Trophoblast cell (in vitro differentiated cells and primary cell): ENCODE measurements at places on chromosomes 3 and 15.

DNA sequence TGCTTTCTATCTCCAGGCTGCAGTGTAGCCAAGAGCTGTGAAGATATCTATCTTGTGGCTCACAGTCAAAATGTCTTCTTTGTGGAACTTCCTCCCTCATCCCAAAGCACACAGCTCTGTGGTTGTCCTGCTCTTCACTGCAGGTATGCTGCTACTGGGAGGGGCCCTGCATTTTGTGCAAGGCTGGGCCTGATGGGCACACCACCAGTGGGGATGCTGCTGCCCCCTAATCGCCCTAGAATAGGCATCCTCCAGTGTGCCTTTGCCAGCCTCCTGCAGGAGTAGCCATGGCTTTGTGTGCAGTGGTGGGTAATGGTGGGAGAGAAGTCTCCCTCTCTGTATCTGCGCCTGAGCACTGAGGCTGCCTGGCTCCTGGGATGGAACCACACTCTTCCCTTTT lies 297.3 kb downstream of the DOCK3 start:
- DNase-seq: no peak

GRCh38 chr3:80116281-80116680 lies 348.5 kb upstream of the ROBO1 start:
- DNase-seq: no peak

DNA sequence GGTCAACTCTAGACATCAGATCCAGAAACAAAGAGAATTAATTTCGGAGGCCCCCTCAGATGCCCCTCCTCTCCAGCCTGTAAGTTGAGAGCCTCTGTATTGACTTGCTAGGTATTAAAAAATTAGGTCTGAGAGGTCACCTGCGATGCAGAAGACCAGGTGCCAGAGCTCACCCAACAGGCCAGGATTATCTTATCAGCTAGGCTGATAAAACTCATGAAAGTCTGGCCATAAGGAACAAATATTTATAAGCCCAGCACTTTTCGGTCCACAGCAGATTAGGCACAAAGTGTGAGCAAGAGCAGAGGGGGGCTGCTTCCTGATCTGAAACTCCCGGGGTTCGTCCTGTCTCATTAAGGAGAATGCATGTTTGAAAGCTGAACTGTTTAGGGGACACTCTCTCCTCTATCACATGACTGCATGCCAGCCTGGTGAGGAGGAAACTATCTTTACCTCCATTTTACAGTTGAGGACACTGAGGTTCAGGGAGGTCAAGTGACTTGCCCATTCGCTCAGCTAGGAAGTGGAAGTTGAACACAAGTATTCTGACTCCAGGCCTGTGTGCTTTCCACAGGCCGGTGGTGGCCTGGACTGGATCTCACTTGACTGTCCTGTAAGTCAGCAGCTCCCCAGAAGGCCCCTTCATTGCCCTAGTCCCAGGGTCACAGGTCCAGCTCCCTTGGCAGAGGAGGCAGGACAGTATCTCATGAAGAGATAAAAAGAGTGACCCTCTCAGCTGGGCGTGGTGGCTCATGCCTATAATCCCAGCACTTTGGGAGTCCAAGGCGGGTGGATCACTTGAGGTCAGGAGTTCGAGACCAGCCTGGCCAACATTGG lies 39.6 kb upstream of the MAGEF1 start:
- DNase-seq: no peak

- no peak for DNase-seq
Observed at GRCh38 chr3:142633073-142633472, 36.9 kb downstream of the PLS1 start.

DNA sequence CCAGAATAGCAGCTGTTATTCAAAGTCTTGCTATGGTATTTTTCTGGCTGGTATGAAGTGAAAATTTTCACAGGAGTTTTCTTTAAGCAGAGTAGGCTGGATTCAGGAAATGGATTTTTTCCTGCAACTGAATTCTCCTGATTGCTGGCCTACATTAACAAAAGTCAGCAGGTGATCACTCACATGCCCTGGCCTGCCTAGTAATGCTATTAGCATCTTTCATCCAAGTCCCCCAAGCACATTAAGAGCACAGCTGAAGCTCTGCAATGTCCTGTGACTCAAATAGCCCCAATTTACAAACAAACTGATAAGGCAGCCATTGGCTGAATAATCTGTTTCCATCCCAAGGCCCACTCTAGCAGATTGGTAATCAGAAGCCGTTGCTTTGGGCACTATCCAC lies 688.3 kb upstream of the LMCD1 start:
- no peak for DNase-seq

- no peak for DNase-seq
Observed at GRCh38 chr15:45678459-45679178, 43.8 kb downstream of the SQOR start.

DNA sequence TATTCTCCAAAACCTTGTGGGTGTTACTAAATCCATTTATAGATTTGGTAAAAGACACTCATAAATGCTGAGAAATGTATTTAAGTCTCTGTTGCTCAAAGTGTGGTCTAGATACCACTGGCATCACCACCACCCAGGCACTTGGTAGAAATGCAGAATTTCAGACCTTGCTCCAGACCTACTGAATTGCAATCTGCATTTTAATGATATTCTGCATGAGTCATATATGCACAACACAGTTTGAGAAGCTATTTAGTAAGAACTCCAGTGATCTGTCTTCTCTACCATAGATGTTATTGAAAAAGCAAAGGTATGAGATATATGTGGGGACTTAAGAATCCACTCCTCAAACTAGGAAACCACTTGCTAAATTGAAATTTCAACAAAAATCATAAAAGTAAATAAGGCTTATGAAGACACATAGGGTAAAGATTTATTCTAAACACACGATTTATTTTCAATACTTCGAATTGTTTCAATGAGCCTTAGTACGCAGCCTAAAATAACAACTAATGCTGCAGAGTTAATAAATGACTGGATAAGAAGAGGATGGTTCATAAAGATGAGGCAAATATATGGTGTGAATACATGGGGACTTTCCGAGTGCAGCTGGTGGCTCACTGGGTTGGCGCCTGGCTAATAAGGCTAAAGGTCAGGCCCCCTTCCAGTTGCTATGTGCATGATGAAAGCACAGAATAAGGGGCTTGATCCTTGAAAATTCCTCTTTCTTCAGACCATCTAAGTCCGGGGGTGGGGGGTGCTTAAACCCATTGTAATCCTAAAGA lies 813.3 kb downstream of the NR2F2 start:
- DNase-seq: no peak

DNA sequence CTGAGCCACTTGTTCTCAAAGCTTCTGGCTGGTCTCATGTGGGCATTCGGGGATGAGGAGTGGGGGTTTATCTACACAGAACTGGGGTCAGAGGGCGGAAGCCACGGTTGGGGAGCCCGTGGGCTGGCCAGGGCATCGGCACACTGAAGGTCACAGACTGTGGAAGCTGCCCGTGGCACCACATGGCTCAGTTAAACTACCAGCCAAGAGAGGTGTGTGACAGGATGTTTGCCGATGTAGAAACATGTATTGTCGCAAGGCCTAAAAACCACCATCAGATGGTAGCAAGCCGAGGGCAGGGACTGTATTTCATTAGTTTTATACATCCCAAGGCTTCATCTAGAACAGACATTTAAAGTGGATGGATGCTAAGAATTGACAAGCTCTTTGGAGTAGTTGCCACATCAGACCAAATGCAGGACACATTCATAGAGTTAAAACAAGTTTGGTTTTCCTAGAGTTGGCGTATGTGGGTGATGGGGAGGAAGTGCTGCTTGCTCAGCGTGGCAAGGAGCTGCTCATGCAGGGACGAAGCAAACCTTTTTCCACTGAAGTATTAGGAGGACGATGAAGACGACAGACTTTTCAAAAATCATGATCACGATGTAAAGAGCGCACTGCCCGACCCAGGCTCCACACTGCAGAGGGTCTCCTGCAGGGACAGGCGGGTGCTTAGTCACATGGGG lies 9.6 kb upstream of the MUSTN1 start:
- DNase-seq: no peak

DNA sequence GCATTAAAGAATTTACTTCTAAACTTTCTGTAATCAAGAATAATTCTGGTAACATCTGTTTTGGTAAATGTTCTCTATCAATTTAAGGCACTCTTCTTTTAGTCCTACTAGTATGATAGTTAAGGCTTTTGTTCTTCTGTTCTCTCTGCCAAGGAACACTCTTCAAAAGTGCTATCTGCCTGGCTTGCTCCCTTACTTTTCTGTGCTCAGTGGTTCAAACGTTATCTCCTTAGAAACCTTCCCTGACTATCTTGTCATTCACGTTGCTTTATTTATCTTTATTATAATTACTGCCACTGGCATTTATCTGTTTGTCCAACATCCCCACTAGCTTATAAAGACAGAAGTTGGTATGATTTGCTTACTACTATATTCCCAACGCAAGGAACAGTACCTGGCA lies 59.2 kb downstream of the RFX7 start:
- DNase-seq: no peak

- DNase-seq: peak; percentile 77
Observed at GRCh38 chr15:75089456-75090387, 66.3 kb downstream of the PPCDC start.

DNA sequence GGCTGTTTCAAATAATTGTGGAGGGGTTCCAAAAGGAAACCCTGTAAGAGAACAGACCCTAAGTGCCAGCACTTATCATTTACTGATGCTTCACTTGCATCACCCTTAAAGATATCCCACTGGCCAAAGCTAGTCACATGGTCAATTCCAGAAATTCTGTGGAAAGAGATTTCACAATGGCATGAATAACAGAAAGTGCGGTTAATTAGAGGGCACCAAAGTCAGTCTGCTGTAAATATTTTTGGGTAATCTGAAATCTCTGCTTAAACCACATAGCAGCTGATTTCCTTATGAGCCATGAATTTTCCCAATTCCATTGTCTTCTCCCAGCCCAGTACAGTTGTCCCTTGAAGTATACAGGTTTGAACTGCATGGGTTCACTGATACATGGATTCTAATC lies 346.1 kb downstream of the SI start:
- DNase-seq: no peak

DNA sequence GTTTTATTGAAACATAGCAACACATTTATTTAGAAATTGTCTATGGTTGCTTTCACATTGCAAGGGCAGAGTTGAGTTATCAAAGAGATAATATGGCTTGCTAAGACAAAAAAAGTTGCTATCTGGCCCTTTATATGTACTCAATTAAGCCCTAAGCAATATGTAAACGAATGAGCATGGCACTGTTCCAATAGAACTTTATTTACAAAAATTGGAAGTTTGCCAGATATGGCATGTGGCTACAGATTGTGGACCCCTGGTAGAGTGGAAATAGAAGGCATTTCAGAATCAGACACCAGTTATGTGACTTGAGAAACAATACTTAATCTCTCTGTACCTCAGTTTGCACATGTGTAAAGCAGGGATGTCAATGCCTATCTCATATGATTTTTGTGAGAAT lies 515.6 kb upstream of the SGO1 start:
- DNase-seq: no peak

DNA sequence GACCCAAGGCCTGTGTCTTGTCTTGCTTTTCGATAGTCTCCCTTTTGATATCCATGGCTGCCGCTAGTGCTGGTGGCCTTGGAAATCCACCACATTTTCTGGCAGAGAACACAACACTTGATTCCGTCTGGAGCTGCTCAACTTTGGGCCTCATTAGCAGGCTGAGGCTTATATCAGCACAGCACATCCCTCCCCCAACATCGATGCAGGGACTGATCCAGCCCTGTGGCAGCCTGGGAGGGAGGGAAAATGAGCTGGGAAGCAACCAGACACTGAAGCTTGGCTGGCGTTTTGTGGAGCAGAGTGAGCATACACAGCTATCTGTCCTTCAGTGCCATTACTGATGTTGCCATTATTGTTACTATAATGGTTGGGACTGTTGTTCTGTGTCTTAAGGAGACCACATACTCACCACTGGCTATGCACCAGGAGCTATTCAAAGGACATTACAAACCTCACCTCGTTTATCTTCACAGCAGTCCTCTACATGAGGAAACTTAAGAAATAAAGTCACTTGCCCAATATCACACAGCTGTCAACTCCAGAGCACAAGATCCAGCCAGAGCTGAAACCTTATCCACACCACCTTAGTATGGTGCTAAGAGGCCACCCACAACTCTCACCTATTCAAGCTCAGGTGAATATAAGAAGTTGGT lies 102.9 kb downstream of the SUCLG2 start:
- no peak for DNase-seq

DNA sequence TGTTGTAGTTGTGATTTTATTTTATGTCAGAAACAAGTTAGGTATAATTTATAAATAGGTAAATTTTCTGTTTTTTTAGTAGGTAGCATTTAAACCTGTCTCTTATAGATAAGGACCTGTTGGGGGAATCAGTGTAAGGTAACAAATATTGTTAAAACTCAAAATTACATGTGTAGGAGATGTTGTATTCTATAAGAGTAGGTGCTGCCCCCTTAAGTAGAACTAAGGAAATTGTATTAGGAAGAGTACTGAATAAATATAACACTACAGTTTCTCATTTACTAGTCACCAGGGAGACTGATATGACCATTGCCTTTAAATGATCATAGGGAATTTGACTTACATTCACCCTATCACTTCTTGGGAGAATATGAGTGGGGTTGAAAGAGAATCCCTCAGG lies 31.2 kb downstream of the SLC25A36 start:
- peak; percentile 30 for DNase-seq

- DNase-seq: peak; percentile 76
Observed at GRCh38 chr3:50436114-50436674, 67.2 kb downstream of the CACNA2D2 start.

DNA sequence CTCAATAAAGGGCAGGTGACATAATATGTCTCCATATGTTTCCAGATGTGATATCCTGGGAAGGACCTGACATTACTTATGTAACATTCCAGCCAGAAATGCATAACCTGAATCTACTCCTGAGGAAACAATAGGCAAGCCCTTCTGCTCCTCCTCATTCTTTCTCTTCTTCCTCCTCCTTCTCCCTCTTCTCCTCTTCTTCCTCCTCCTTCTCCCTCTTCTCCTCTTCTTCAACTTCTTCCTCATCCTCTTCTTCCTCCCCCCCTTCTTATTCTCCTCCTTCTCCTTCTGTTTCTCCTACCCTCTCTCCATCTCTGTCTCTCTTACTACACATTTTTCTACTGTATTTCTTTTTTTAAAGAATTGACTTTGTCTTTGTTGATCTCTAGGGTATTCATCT lies 43.5 kb upstream of the ITGA11 start:
- no peak for DNase-seq

- DNase-seq: no peak
Observed at GRCh38 chr15:44231842-44232241, 36.8 kb upstream of the FRMD5 start.

DNA sequence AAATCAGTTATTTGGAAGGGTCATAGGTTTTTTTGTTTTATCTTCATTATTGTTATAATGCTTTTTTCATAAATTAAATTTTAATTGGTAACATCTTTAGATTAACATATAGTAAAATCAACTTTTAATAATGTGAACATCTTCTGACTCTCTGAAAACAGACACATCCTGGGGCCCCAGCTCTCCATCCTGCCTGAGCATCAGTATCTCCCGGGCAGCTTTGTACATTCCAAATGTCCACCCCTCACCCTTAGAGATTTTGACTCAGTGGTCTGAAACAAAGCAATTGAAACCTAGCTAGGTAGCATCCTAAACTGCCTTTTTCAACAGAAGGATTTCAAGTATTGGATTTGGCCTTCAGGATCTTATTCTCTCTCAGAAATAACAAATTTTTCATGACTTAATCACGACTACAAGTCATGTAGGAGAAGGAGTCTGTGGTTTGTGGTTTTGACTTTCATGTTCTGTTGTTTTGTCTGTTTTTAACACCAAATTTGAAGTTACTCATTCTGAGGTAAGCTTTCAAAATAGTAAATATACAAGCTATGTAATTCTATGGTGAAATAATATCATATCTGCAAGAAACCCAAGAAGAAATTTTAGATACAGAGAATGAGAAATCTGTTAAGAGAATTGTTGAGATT lies 147.3 kb upstream of the UBE2E2 start:
- DNase-seq: no peak

- DNase-seq: no peak
Observed at GRCh38 chr15:90814191-90814821, 54.1 kb upstream of the FURIN start.
